ENCODE measurements at places on chromosomes 12 and 14.
A peak's percentile ranks its signal among the peaks of the same experiment; 100 is the strongest.

DNA sequence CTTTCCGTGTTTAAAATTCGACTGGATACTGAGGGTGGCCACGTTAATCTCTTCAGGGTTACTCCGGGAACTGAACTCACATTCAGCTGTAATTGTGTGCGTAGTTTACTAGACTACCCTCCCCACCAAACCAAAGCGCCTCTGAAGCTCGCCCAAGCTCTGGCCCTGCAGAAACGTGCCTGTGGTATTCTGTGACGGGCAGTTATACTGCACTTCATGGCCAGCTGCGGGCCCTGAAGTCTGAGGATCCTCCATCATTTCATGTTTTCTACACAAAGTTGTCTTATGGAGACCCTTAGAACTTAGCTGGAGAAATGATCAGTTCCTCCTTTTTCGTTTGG lies 688 bp downstream of the ZNF26 start:
- no peak for DNase-seq

DNA sequence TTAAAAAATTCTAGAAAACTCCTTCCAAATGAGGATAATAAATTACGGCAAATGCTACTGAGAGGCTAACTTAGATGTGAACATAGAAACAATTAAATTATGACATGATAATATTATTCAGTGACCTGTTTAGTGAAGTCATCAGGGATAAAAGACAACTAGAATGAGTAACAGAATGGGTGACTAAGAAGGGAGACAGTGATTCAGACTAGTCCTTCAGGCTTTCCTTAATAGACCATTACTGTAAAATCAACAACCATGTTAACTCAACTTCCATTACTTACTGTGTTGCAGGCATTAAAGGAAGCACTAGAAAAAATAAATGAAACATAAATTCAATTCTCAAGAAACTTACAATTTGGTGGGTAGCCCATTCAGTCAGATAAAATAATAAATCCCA lies 543.9 kb upstream of the LRFN5 start:
- DNase-seq, result no peak

- DNase-seq, result no peak
These were observed 308.9 kb downstream of the KCNH5 start for GRCh38 chr14:62736048-62737043.

- DNase-seq, result no peak
These were observed 76.6 kb downstream of the TUNAR start for GRCh38 chr14:95953111-95953724.

DNA sequence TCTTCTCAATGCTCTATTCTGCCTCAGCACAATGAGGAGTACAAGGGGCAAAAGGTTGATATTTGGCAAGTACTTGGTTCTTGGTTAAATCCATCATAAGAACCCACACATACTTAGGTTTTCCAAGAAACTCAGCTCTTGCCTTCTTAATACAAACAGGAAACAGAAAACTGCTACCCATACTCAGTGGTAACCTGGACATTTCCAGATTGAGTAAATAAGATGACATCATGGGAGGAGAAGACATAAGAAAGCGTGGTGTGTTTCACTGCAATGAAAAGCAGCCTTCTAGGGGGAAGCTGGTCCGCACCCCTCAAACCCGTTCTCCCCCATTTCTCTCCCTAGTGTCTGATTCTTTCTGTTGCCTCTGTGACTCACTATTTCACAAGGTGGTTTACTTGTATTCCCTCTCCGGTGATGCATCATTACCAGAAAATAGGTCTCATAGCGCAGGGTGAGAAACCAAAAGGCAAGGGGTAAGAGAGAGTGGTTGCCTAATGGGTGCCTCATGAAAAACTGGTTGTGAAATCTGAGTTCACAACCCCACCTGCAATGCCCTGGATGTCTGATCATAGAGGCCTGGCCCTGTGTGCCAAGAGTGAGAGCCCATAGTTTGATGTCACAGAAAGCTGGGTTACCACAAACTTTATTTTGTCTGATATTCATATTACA lies 326.5 kb upstream of the TBX3 start:
- no peak for DNase-seq

DNA sequence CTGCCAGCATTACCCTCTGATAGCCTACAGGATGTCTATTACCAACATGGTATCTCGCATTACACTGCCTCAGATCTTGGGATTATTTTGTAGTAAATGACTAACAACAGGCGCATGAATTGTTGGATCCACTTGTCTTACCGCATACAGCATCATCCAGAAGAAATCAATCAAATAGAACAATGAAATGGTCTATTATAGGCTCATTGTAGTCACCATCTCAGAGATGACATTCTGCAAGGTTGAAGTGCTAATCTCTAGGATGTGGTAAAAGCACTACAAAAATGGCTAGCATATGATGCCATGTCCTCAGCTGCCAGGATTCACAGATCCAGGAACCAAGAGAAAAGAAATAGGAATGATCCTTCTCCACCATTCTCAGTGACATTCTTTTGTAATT lies 52.0 kb downstream of the WASHC3 start:
- no peak for DNase-seq

GRCh38 chr14:96363751-96364336 lies 518 bp downstream of the GSKIP start:
- no peak for DNase-seq

DNA sequence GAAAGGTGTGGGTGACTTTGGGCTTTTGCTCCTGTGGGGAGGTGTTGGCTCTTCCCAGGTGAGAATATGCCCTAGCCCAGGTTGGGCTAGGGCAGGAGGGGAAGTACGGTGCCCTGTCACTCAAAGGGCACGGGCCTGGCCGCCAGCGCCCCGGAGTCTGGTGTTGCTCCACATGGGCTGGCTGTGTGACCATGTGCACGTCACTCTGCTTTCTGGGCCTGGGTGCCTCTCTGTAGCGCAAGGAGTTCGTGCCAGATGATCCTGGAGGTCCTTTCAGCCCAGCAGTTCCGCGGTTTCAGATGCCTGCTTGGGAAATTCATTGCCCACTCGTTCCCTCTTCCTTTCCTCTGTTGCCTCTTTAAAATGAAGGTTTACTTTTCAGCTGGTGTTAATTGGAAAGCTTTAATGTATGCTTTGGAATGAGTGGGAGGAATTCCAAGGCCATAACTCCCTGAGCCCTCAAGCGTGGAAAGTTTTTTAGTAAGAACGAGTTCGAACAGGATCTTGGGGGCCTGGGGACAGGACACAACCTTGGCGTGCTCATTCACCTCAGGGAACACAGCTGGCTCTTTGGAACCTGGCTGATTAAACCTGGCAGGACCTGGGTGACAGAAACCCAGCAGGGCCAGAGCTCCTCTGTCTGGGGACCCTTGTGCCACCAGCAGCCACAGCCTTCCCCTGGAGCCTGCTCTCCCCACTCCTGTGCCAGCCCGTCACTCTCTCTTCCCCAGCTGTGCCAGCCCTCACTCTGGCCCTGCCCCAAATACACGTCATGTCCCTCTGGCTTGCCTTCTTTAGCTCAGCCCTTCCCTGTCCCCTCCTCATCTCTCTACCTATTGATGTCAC lies 42.8 kb downstream of the TSPAN9 start:
- no peak for DNase-seq

DNA sequence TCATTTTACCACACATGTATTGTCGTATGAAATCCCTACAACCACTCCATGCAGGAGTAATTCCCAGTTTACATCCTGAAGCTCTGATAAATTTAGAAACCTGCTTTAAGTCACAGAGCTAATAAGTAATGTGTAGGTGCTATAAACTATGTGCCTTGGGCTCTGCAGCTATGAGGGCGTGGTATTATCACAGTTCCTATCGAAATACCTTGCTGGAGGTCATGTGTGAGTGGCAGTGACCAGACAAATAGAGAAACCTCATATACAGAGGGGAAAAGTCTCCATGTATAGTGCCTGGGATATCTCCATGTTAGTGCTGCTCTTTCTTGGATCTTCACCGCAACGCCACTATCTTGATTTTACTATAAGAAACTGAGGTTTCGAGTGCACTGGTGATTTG lies 883 bp upstream of the TBC1D15 start:
- no peak for DNase-seq

DNA sequence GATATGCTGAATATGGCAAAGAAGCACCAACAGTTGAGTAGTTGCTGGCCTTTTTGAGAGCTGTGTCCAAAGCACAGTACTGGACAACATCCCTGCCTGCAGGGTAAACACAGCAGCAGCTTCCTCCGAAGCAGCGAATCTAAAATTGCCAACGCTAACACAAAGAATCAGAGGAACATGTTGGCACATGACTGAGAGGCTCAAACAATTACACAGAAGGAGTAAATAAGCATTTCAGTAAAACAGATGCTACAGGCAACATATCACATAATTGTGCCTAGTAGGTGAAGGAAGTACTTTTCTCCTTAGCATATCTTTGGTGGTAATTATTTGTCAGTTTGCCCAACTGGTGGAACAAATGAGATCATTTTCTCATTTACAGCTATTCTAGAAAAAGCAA lies 52.1 kb downstream of the KICS2 start:
- DNase-seq, result no peak

GRCh38 chr12:132847363-132848356 lies 19.0 kb upstream of the GOLGA3 start:
- DNase-seq, result no peak

DNA sequence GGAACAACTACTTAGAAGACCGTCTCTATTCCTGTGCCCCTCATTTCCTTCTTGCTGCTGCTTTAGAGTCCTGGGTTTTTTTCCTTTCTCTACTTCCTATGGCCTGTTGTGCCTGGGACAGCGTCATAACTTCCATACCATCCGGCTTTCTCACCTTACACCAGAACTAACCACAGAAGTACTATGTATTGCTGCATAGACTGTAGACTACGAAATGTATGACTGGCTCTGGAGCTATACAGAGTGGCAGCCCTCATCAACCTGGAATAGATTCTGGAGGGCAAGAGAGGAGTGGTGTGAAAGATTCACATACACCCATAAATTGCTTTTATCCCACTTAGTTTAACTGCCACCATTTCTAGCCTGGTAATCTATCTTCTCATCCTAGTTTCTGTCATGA lies 16.9 kb upstream of the SRP54 start:
- no peak for DNase-seq

DNA sequence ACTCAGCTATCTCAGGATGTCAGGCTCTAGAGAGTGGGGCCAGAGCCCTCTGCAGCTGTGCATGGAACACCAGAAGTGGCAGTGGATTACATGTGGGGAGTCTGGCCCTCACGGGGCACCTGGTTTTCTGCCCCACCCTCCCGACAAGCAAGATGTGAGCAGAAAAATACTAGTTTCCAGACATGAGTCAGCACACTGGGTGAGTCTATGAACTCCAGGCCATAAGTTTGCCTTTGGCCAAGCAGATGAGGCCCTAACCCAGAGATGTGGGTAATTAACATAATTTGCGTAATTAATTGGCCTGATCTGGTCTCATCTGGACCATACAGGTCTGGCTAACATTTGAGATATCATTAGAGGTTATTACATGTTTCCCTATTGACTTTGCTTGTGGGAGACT lies 37.7 kb upstream of the SLC24A4 start:
- no peak for DNase-seq

GRCh38 chr12:25155022-25155576 lies 39.9 kb downstream of the DNAI7 start:
- DNase-seq, result peak; percentile 33

DNA sequence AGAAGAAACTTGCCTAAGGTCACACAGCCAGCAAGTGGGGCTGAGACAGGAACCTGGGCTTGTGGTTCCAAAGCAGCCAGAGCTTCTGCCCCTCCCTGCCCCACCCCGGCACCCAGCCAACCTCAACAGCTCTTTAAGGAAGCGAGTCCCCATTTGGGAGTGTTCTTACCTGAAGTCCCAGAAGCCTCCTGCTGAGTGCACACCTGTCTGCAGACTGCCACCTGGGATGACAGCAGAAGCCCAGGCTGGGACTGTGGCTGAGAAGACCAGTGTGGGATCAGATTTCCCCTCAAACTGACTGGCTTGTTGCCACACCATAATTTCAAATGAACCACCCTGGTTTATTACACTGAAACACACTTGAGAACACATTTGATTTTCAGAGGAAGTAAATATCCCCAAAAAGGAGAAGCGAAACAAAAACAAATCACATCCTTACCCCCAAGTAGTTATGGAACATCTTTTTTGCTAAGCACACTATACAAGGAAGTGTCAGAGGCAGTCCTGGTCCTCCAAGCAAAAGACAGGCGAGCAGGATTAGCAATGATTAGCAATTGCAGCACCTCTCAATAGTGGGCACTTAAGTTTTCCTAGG lies 6.3 kb upstream of the RIN3 start:
- DNase-seq, result no peak

- DNase-seq, result no peak
These were observed 4.2 kb downstream of the RDH5 start for GRCh38 chr12:55724226-55724939.

DNA sequence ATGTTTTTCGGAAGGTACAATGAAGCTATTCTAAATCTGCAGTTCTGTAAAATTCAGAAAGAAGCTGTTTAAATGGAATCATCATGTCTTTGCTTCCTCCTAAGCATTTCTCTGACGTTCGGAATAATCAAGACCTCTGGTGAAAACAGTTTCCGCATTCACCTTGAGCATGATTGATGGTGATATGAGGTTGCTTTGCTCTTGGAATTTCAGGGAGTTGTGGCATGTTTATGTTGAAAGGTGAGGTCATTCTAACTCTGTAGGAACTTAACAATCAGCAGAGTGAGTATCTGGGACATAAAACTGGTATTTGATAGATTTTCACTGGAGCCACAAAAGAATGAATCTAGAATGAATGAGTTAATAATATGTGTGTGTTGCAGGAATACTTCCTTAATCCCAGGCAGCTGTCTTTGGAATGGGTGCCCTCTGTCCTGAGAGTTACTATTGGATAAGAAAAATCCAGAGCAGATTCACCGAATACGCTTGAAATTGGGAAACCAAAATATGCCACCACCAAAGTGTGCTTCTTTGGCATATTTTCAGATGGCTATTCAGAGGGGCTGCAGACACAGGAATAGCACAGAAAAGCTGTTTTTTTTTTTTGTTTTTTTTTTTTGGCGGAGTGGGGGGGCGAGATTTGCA lies 599.1 kb downstream of the CCER1 start:
- no peak for DNase-seq

DNA sequence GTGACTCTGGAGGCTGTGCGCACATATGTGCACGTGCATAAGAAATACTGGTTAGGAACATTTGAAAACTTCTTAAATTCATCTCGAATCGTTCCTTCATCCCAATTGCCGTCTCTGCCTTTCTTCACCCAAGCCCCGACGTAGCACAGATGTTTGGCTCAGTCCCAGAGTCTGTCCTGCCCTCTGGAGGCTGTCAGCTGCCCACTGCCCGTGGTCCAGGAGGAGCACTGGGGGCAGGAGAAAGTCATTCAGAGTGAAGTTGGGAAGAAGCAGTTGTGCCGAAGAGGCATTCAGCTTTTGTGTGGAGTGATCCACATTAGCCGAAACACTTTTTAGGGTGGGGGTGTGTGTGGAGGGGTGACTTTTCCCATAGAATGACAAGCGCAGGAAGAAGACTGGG lies 124.9 kb downstream of the TSPAN9 start:
- DNase-seq, result no peak

GRCh38 chr14:105517096-105517495 lies 9.3 kb upstream of the TMEM121 start:
- no peak for DNase-seq
